ENCODE measurements at places on chromosomes 5 and 9. TPM values are rescaled to one million over a fixed set of nuclear protein-coding genes. Genes with fewer than 3 reads are reported as not detected.

The CDKN2B gene
- polyA plus RNA-seq, result not detected

The TRIM7 gene
- polyA plus RNA-seq, result 0.28 TPM

The SPDL1 gene
- polyA plus RNA-seq, result 8.5 TPM

The PCA3 gene
- polyA plus RNA-seq, result not detected

The PLPPR1 gene
- not detected for polyA plus RNA-seq

The CRB2 gene
- polyA plus RNA-seq, result not detected

The FOXD4L3 gene
- polyA plus RNA-seq, result not detected

The IL4 gene
- not detected for polyA plus RNA-seq

- DNase-seq, result no peak
These were observed 90.0 kb downstream of the PDE8B start for GRCh38 chr5:77300451-77300850.

DNA sequence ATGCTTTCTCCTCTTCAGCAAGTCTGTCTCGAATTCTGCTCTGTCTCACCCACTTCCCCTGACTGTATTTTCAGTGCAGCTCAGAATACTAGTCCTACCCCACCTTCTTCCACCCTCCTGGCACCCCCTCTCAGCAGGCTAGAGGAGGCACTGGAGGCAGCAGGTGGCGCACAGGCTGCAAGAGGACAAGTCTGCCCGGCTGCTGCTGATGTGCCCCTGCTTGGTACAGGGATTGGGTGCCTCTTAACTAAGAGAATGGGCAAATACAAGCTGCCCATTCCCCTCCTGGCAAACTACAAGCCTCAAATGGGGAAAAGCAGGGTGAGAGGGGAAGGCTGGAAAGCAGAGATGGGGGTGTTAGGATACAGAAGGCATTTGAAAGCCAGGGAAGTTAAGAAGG is 5.1 kb downstream of the TLN1 start:
- no peak for DNase-seq

GRCh38 chr5:94505327-94506068 is 112.9 kb downstream of the KIAA0825 start:
- no peak for DNase-seq

DNA sequence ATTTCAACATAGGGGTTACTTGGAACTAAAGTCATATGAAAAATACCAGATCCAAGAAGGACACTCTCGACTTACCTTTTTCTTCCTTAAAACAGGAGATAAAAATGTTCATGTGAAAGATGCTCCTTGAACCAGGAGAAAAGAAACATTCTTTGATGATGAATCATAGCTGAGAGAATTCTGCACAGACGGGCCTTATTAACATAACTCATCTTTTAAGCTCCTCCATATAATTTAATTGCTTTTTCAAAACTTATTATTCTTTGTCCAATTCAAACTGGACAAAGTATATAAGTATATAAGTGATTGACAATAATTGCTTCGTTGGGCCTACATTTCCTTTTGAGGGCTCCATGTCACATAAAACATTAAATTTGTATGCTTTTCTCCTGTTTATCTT is 945.2 kb upstream of the C9orf72 start:
- no peak for DNase-seq

- DNase-seq, result no peak
These were observed 31.5 kb downstream of the GAPVD1 start for GRCh38 chr9:125293134-125293533.

DNA sequence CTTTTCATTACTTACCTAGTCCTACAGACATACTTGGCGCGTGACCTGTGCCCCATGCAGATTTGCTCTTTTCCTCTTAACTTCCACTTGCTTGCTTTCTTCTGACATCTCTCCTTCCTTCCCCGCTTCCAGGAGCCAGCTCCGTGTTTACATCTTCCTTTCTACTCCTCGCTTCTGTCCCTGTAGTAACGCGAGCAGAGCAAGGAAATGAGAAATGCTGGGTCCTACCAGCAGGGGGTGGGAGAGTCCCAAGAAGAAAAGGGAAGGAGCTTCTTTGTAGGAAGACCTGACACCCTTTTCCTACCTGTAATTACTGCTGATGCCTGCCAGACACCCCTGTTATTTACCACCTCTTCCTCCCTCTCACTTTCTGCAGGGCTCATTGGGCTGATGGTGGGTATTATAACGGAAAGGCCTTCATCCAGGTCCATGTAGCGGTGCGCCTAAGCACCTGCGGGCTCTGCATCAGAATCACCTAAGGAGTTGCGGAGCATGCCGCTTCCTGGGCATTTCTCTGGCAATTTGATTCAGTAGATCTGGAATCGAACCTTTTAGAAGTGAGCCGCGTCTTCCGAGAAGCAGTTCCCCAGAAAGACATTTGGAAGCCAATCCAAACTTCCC is 1260.8 kb upstream of the WWC1 start:
- no peak for DNase-seq
